CD14-positive monocyte (primary cell): ENCODE measurements at places on chromosomes 7 and 10.
A peak's percentile ranks its signal among the peaks of the same experiment; 100 is the strongest.

DNA sequence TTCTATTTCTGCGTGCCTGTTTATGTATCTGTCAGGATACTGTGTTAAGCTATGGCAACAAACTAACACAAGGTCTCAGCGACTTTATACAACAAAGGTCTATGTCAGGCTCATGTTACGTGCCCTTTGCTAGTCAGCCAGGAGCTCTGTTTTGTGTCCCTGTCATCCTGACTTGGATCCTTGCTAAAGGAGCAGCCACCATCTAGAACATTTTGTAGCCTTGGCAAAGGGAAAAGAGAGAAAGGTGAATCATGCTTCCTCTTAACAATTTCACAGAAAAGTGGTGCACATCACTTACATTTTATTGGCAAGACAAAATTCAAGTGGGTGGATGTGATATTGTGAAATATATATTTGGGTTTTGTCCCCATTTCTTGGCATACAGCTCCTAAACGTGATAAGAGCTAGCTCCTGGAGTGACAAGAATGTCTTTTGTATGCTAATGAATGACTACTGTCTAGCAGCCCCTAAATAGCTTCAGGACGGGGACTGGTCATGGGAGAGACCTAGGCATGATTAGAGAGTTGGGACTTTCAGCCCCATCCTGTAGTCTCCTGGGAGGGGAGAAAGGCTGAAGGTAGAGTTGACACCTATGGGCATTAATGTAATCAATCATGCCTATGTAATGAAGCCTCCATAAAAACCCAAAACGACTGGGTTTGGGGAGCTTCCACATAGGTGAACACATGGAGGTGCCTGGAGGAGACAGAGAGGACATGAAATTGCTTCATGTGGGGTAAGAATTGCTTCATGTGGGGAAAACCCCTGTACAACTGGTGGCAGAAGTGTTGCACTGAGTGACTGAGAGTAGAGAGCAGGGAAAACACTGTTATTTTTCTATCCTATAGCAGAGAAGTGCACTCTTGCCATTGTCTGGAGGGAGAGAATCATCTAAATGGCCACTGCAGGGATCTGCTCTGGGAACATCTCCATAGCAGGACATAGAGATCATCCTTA lies 33.0 kb downstream of the MRPL32 start:
- no peak for DNase-seq

- DNase-seq = no peak
These were observed 149.9 kb downstream of the NEURL1 start for GRCh38 chr10:103643381-103643780.

DNA sequence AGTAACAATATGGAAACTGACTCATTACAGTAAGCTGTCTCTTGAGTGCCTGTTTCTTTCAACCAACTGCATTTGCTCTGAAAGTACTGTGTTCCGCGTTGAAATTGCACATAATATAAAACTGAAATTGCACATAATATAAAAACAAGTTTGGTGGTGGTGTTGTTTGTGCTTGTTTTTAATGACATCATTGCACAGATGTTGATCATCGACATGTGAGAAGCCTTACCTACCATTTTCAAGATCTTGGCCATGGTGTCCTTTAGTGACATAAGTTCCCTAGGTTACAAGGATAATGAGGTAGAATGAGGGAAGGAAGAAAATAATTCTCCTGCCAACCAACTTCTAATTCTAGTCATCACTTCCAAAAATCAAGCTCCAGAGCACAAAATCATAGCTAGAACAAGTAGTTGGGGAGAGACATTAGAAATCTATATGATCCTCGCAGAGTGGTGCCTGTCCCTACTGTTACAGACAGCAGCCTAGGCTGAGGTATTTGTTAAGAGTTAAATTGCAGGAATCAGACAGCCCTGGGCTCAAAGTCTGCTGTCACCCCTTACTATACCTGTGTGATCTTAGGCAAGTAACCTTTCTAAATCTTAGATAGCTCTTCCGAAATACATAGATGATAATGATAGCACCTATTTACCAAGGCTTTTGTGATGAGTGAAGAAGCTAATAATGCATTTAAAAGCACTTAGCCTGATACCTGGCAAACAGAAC lies 29.3 kb downstream of the DOCK4 start:
- no peak for DNase-seq

DNA sequence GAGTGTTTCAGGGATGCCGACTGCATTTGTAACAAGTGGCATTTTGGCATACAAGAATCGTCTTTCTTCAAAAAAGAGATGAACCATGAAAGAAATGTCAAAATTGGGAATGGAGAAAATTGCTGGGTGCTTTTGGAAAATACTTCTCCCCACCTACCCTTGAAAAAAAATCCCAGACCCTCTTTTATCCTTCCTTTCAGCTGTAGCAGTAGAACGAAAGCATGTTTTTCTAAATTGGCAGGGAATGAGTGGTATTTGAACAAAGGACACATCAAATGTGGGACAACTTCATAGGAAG lies 187.5 kb downstream of the NRP1 start:
- DNase-seq = no peak

GRCh38 chr7:131425992-131426391 lies 98.3 kb downstream of the MKLN1 start:
- no peak for DNase-seq

DNA sequence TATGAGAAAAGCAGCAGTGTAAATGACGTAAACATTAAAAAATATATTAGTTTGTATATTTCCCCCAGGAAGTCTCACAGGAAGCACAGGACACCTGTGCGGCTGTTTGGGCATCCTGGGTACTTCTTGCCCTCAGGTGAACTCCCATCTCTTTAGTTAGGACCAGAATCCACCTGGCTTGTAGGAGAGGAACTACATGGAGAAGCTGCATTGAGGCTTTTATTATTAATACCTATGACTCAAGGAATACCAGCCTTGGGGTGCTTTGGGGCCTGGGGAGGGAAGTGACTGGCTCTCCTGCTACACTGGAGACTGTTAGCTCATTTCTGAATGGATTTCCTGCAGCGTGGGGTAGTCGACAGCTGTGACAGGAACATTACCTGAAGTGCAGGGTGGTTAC lies 40.0 kb upstream of the GSDME start:
- DNase-seq = no peak

GRCh38 chr7:99562832-99563231 lies 4.4 kb downstream of the ZNF655 start:
- peak; percentile 39 for DNase-seq

DNA sequence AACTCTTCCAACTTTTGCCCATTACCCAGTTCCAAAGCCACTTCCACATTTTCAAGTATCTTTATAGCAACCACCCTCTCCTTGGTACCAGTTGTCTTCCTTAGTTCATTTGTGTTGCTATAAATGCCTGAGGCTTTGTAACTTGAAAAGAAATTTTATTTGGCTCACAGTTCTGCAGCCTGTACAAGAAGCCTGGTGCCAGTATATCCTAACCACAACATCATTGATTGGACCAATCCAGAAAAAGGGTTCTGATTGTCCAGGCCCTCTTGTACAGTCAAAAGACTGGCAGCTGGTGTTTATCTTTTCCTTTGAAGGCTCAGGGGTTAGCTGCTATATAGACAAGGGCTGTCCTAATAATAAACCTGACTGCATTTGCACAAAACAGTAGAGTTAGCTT lies 21.1 kb upstream of the ABCC2 start:
- DNase-seq = no peak

DNA sequence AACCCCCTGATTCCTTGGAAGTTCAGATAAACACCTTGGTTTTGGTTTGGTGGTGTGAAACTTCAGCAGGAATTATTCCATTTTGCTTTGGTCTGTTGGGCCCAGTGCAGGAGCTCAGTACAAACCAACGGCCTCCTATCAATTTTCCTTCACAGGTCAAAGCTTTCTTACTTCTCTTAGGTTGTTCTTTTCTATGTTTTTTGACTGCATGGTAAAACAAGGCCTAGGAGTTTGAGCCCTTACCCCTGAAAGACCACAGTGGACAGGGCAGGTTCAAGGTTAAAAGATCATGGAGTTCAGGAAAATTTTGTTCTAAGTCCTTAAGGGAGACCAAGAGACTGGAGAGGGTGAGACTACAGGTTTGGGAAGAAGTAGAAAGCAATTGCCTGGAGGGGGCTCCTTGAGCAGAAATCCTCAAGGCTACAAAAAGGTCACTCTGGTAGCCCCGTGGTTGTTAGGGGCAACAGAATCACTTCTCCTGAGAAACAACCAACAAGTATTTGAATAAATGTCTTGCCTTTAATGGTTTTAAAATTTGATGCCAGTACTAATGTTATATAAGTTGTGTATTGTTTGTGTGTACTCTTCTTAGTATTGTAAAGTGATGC lies 40.9 kb upstream of the FHIP2A start:
- DNase-seq = no peak
